EH (cell line): ENCODE measurements at places on chromosomes 12 and 14.

GRCh38 chr12:124704619-124705018, 137.2 kb upstream of the NCOR2 start:
- no peak for DNase-seq

- no peak for DNase-seq
These were observed 33.8 kb downstream of the SYT1 start for GRCh38 chr12:78898416-78898815.

DNA sequence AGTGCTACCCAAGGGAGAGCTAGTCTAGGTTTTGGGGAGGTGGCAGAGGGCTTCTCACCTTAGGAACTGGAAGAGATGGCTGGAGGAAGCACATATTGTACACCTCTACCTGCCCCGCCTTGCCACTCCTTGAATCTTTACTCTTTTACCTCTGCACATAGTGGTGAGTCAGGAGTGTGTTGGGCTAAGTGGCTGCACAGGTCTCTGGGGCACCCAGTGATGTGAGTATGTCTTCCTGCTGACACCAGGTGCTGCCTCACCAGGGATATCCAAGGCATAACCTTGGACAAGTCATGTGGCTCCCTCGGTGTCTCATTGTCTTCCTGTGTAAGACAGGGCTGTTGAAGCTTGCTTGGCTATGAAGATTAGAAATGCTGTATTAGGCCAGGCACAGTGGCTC, 19.8 kb upstream of the CABP1 start:
- DNase-seq, result no peak

GRCh38 chr14:68140076-68140741, 320.6 kb downstream of the RAD51B start:
- peak; percentile 98 for DNase-seq

DNA sequence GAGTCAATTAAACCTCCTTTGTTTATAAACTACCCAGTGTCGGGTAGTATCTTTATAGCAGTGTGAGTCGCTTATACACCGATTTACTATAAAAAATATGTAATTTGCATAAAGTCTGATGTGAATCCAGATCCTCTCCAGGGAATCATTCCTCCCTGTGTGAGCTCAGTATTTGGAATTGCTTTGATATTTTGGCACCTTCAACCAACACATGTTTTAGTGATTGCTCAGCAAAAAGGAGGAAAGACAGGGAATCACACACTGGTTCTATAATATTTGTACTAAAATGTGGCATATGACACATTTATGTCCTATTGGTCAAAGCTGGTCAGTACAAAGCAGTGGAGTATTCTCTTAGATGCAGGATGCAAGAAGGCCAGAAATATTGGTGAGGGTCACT, 703.9 kb upstream of the ATXN7L3B start:
- DNase-seq, result no peak

- no peak for DNase-seq
These were observed 234.5 kb downstream of the IPO8 start for GRCh38 chr12:30461026-30461615.

- DNase-seq, result peak; percentile 38
These were observed 20.4 kb upstream of the FOS start for GRCh38 chr14:75258079-75258802.

- DNase-seq, result no peak
These were observed 579.1 kb downstream of the TMTC2 start for GRCh38 chr12:83265808-83266207.

- DNase-seq, result peak; percentile 91
These were observed 39.2 kb downstream of the NFKBIA start for GRCh38 chr14:35365130-35366055.

GRCh38 chr14:100111931-100112704, 46.9 kb downstream of the EVL start:
- DNase-seq, result no peak

- peak; percentile 67 for DNase-seq
These were observed 25.3 kb upstream of the SPTLC2 start for GRCh38 chr14:77641534-77642341.

GRCh38 chr14:104879201-104879982, 14.3 kb downstream of the CEP170B start:
- no peak for DNase-seq

GRCh38 chr12:114711689-114712152, 27.7 kb upstream of the TBX3 start:
- no peak for DNase-seq

- no peak for DNase-seq
These were observed 104.6 kb downstream of the AACS start for GRCh38 chr12:125169870-125170269.

DNA sequence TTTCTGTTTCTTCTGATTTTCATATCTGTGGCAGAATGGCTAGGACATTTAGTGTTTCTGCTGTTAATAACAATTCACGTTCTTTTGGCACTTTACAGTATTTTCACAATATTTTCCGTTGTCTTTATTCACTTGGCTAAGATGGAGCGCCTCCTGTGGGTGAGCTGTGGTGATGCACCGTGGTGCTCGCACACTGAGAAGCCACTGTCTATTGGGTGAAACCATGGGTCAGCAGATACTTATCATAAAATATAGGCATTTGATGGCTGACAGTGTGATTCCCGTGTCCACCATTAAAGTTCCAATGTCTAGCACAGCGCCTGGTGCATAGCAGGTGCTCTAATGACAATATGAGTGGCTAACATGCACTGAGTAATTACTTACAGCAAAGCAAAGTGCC, 141.8 kb downstream of the VRK1 start:
- no peak for DNase-seq

DNA sequence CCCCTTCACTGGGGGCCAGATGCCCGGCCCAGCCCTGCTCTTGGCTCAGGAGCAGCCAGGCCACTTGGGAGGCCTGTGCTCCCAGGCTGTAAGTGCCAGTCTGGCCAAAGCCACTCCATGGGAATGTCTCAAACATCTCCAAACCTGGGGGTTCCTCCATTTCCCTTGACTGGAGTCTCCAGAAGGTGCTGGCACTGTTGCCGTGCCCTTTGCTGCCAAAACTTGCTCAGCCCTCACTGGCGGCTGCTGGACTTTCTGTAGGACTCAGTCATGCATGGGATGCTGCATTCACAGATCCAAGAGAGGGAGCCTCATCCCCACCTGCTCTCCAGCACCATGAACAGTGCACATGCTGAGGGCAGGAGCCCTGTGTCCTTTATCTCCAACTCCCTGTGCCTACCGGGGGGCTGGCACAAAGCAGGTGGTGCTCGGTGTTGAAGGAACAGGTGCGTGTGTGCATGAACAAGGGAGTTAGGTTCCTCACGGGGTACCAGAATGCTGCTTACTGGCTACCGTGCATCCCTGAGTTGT, 9.6 kb upstream of the OTUB2 start:
- no peak for DNase-seq

DNA sequence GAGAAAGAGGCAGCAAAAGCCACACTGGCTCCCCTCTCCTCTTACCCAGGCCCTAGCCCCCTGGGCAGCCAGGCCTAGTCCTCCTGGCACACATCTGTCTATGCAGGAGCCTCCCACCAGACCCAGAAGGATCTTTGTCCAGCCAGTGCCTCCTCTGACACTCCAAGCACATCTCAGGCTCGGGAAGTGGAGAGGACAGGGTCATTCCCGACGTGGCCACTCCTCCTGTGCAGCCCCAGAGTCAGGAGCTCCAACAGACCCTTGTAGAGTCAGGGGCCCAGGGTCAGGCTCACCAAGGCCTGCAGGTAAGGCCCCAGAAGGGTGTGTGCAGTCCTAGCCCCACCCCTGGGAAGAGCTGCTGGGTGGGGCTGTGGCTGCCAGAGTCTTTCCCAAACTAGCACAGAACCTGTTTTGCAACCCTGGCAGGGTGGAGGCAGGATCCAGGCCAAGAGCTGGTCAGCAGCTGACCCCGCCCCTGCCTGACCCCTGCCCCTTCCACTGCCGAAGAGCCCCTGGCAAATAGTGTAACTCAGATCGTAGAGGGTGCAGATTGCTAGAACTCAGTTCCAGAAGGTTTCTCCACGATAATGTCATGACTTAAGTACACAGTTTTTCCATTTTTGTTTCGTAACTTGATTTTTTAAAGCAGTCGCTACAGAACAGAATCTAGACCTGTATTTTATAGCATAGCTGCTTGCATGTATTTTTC, 26.6 kb upstream of the PNMA1 start:
- DNase-seq, result no peak

- no peak for DNase-seq
These were observed 130.4 kb downstream of the PAWR start for GRCh38 chr12:79560225-79560889.

DNA sequence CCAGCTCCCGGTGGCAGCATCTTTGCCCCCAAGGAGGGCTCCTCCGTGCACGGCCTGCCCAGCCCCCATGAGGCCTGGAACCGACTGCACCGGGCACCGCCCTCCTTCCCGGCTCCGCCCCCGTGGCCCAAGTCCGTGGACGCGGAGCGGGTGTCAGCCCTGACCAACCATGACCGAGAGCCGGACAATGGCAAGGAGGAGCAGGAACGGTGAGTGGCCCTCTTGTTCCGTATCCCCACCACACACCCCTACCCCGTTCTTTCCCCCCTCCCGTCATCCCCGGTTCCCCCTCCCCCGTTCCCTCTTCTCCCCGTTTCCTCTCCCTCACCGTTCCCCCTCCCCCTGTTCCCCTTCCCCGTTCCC, 28.3 kb downstream of the LRCOL1 start:
- no peak for DNase-seq
